Brain microvascular endothelial cell (primary cell): ENCODE measurements at places on chromosomes 4 and X.
A peak's percentile ranks its signal among the peaks of the same experiment; 100 is the strongest.

DNA sequence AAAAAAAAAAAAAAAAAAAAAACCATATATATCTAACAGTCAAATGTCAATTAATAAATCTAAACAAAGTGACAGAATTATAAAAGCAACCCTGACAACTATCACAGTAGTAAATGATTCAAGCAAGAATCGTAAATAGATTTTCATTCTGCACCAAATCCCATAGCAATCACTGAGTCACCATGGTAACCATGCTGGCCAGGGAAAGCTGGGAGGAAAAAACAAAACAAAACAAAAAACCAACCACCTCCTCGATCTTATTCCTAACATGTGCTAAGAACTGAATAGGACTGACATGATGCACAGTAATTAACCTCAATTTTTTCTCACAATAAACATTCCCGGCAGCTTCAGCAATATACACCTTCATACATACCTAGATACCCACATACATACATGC is 30.6 kb upstream of the RAB40A start:
- DNase-seq: no peak

GRCh38 chrX:118941147-118941546 is 33.3 kb upstream of the LONRF3 start:
- no peak for DNase-seq

- no peak for DNase-seq
Measured at GRCh38 chrX:12709047-12709446, 82.2 kb upstream of the PRPS2 start.

DNA sequence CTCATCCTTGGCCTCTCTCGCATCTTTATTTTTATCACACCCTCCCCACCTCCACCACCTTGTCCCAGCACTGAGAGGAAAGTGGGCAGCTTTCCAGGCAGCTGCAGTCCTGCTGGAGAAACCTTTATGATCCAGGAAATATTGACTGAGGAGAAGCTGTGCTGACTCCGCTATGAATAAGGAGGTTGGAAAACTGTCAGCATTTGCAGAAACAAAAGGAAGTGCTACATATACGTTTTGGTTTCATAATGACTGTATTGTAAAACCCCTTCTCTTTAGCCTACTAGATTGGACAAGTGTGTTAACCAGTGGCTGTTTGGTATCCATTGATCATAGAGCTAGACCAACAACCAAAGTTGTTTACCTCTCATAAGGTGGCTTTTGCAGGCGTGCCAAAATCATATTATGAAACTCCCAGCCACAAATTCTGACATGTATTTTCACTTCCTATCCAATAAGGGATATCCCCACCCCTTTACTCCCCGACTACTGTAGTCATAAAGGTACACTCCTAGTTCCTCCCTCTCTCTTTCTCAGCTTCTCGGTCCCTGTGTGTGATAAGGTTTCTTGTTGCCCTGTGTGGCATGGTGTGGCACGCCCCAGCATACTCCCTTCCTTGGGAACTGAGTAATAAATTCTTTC is 88.4 kb downstream of the GPR143 start:
- no peak for DNase-seq

DNA sequence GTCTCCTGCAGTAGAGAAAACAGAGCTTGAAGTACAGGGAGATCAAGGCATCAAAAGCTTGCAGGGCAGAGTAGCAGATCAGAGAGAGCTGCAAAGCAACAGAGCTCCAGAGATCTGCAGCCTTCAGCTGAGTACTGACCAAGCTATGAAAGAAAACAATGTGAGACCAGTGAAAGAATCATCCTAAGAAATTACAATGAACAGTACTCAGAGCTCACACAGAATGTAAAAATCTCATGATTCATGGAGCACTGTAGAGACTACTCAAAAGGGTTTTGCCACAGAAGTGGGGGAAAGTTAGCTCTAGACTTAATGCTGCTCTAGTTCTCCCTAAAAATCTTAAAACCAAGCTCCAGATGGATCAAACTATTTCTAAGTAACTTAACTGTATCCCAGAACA is 80.0 kb upstream of the MAB21L2 start:
- no peak for DNase-seq

DNA sequence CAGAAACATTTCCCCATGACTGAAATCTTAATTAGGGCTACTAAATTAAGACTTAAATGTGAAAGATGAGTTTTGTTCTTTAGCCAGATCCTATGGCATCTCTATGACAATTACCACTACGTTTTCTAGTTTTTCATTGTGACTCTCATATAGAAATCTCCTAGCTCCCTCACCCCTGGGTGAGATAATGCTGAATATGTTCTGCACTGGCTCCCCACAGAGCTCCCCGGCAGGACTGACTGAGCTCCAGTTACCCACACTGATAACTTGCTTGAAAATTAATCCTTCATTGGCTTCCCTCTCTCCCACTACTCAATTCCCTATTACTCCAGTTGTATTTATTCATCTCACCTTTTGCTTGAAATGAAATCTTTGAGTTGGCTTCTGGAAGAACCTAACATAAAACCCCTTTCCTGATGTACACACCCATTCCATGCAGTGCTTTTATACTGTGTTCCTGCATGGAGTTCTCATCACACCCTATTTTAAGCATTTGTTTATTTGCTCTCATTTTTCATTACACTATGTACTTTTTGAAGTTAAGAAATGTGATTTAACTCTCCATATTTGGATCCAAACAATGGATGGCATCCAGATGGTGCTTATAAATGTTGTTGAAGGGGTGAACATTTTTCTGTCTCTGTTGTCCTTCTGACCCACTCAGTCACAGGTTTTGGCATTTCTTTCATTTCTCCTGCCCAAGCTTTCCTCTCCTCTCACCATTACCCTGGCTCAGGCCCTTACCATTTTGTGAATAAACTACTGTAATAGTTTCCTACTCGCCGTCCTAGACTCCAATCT is 623.4 kb downstream of the SPRY1 start:
- DNase-seq: peak; percentile 18

GRCh38 chr4:153947124-153947523 is 158.2 kb upstream of the SFRP2 start:
- DNase-seq: no peak

DNA sequence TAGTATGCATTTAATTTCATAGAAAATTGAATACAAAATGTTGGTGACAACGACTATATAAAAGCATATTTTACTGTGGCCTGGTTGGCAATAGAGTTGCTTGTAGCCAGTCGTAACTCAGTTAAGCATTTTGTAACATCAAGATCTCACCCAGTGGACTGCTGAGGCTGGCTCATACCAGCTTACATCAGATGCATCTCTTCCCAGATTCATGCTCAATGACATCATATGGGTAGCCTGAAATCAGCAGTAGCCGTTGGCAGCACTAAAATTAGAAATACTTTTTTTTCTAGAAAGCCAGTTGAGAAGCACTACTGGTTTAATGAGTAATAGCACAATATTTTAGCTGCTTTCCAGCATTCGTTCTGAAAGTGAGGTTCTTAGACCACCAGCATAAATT is 341.2 kb downstream of the TECRL start:
- no peak for DNase-seq

GRCh38 chr4:23233596-23233995 is 540.9 kb downstream of the GBA3 start:
- DNase-seq: no peak

DNA sequence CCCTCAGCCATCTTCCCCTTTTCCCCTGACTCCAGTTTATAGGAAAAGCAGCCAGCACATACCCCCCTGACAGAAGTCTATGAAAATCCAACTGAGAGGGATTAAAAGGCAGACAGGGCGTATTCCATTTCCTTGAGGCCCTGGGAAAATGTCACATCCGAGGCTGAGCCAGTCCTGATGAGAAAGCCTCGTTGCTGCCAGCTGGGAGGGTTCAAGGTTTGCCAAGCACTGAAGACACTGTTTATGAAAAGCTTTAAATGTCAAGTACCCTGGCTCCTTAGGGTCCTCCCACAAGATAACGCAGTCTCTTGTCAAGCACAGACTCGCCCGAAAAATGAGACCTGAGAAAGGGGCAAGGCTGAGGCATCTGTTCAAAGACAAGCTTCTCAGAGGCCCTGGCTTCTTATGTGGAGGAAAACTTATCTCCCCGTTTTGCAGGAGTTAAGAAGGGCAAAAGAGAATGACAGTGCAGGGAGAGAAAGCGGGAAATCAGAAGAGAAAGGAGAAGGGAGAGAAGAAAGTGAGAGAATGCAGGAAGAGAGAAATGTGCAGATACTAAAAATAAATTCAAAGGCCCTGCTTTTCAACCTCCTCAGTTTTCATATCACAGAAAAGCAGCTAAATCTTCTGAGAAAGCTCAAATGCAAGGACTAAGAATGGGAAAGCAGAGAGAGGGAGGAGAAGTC is 44.7 kb downstream of the SCD5 start:
- no peak for DNase-seq

DNA sequence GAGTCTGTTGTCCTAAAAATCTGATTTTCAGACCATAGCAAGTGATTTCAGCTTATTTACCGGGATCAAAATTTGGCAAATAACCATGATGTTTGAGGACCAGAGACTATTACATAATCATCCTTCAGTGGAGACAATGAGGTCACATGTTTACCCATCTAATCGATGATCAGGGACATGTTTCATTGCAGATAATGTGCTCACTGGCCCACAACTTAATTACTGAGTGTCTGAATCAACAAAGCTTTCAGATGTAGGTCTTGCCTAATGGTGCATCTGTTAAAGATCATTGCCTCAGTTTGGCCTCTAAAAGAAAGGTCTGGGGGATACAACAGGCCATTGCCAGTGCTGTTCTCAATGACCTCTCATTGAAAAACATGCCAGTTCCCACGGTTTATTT is 42.8 kb upstream of the KLHL34 start:
- no peak for DNase-seq

- no peak for DNase-seq
Measured at GRCh38 chr4:123506011-123506695, 109.6 kb downstream of the SPRY1 start.

- DNase-seq: peak; percentile 47
Measured at GRCh38 chrX:21975812-21976211, 35.3 kb downstream of the SMS start.

- no peak for DNase-seq
Measured at GRCh38 chr4:93451954-93452353, 376.6 kb upstream of the ATOH1 start.
